ENCODE measurements at places on chromosomes 3 and 15.
A peak's percentile ranks its signal among the peaks of the same experiment; 100 is the strongest.

DNA sequence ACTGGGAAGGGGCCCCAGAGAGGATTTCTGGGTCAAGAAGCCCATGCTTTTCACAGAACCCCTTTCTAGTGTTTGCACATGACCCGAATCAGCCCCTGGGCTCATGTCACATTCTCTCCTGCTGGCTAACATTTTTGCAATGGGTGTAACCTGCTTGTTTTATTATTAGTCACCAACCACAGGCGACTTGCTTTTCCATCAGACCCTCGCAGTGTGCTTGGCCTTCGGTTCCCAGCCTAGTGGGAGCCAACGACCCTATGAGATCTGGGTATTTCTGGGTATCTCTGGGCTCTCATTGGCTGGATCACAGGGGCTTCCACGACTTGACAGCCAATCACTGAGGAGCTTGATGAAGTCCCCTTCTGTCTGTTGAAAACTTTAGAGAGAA, 11.0 kb upstream of the FBLN2 start:
- DNase-seq, result peak; percentile 96

GRCh38 chr3:192802957-192803899, 75.9 kb upstream of the FGF12 start:
- DNase-seq, result no peak

- no peak for DNase-seq
Observed at GRCh38 chr3:175502155-175502554, 643.0 kb downstream of the NAALADL2 start.

DNA sequence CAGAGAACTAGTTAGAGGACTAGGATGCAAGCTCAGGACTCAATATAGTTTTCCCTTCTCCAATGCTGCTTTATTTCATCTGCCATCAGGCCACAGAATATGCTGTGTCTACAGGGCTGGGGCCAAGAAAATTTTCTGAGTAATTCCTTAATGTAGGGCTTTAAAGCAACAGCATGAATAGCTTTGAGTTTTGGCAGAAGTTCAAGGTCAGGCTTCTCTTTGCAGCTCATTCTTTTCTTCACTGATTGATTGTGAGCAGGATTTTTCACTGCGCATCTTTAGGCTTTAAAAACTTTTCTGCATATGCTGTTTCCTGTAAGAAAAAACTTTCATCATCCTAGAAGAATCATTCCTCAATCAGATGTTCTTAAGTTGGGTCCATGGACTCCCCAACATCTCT, 4.6 kb downstream of the TMEM108 start:
- DNase-seq, result no peak
